ENCODE measurements at places on chromosomes 6 and 20.

- DNase-seq, result peak; percentile 52
Measured at GRCh38 chr6:41428996-41429421, 93.6 kb downstream of the NCR2 start.

DNA sequence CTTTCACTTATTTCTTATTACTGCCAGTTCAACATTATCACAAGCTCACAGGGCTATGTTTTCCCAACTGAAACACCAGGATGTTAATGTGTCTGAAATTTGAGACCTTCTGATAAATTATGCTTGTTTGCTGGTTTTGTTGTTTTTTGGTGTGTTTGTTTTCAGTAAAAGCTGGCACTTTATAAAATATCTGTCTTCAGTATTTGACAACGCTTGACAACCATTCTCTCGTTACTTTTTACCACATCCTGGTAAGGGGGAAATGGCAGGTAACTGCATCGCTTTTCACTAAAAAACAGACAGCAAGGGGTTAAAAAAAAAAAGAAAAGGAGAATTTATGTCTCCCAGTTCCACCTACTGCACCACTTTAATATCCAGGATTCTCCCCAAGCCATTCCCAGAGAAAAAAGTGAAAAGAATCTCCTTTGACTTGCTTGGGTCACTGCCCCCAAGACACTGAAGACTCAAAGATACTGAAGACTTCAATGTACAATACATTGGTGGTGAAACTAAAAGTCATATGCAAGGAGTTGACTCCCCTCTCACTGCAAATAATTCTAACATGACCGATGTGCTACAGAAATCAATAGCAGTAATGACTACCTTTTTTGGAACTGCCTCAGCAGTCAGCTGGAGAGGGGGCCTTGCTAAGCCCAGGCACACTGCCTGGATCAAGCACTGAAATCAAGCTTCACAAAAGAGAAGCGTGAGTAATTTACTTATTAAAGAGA lies 88.9 kb downstream of the HIVEP2 start:
- DNase-seq, result no peak

- DNase-seq, result no peak
Measured at GRCh38 chr20:49587111-49587570, 19.2 kb upstream of the PTGIS start.

- no peak for DNase-seq
Measured at GRCh38 chr6:25278261-25278913, 787 bp upstream of the CARMIL1 start.

DNA sequence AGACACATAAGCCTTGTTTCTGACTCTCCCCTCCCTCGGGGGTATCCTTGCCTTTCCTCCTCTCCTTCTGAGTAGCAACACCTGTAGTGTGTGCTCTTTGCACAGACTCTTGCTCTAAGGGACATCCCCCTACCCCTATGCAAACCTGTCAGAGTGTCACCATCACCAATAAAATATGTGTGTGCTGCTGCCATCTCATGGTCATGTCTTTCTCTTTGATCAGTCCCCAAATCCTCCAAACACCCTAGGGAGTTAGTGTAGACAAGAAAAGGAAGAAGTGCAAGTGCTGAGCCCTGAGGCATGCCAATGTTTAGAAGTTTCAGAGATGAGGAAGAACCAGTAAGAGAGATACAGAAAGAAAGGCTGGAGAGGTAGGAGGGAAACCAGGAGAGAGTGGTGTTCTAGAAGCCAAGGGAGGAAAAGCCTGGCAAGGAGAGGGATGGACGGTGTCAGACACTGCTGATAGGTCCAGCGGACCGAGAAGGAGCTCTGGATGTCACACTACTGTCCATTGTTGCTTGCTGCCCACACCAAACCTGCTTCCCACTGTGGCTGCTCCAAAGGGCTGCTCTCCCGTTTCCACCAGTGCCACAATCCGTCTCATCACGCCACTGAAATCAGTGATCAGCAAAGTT lies 16.4 kb downstream of the TRMT6 start:
- no peak for DNase-seq

DNA sequence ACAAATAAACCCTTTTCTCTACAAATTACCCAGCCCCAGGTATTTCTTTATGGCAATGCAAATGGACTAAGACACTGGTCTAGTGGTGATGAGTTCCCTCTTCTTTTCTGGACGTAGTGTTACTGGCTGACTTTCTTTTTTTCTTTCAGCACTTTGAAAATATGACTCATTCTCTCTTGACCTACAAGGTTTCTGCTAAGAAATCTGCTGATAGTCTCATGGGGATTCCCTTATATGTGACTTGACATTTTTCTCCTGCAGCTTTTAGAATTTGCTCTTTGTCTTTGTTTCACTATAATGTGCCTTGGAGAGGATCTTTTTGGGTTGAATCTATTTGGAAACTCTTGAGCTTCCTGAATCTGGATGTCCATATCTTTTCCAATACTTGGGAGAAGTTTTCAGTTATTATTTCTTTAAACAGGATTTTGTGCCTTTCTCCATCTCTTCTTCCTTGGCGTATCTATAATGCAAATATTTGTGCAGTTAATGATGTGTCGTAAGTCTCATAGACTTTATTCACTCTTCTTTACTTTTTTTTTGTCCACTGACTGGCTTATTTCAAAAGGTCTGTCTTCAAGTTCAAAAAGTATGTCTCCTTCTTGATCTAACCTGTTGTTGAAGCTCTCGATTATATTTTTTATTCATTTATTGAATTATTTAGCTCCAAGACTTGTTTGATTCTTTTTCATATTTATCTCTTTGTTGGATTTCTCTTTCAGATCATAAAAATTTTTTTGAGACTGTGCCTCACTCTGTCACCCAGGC lies 42.2 kb upstream of the TPD52L1 start:
- DNase-seq, result no peak

GRCh38 chr20:54167909-54168872 lies 5.6 kb downstream of the CYP24A1 start:
- DNase-seq, result no peak

DNA sequence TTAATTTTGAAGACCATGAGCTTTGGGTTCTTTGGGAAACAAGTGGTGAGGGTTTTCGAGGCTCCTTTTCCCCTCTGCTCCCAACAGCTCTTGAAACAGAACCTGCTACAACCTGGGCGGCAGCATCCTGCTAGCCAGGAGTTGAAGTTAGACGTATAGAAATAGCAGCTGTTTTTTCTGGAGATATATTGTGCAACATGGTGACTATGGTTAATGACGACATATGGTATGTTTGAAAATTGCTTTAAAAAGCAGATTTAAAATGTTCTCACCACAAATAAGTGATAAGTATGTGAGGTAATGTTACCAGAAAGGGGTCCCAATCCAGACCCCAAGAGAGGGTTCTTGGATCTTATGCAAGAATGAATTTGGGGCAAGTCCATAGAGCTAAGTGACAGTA lies 138.9 kb downstream of the PDE7B start:
- DNase-seq, result no peak

DNA sequence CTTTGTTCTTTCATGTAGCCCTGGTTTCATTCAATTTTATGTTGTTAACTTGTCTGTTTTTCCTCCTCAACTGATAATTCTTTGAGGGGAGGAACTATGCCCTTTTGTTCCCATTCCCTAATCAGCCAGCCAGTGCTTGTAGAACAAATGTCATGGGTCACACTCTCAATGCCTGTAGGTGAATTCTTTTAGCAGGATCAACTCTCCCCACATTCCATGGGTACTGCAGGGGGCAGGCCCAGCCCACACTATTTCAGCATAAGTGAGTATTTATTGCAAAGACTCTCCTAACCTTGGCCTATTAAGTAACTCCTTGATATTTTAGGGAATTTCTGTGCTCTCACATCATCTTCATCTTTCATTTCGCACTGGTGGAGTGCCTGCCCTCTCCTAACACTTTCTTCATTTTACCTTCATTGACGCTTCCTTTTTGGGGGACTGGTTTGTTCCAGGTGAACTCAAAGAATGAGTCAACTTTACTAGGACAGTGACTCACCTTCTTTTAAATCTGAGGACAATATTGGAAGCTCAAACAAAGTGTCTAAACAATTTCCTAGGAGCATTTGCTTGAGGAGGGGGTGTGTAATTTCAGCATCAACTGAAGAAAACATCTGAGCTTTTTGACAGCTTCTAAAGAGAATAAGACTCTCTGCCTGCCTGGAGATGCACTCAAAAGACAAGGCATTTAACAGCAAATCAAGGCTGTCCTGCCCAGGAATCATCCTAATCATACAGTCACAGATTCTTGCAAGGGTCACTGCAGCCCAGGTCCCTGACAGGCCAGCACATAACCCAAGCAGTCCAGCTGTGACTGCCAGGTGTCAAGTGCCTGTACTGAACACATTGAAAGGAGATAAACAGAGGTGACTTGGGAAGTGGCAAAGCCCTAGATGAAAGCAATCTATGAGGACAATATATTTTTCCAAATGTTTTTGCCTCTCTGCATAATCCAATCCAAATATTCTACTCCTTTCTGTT lies 263.9 kb upstream of the PRND start:
- no peak for DNase-seq

Data from heart left ventricle (tissue), 16 donors.